ENCODE measurements at places on chromosomes 12 and 14.

- no peak for DNase-seq
Measured at GRCh38 chr14:22497144-22497423, 91.9 kb downstream of the DAD1 start.

- DNase-seq, result no peak
Measured at GRCh38 chr12:94305130-94305957, 154.3 kb downstream of the CEP83 start.

DNA sequence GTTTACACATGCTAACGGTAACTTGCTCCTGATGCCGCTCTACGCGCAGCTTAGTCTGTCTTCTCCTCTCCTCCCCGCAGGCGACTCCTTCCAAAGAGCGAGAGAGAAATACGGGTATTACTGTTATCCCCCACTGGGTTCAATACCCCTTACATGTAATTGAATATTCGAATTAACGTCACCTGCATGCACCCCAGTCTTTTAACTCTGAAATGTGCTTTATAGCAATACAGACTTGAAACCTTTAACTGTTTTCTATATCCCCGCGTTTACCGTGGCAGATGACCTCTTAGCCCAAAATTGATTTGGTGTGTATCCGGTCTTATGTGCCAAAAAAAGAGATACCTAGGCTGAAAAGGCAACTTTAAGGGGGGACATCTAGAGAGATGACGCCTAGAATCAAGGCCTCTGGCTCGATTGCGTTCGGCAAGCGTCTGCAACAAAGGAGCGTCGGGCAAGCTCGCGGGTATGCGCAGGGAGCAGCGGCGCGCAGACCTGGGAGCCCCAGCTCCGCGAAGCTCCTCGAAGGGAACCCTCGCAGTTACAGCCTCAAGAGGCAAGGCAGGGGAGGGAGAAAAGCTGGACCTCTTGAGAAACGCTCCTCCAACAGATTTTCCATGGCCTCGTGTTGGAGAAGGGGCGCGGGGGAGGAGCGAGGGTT is 6.8 kb upstream of the FOXG1 start:
- DNase-seq, result no peak

DNA sequence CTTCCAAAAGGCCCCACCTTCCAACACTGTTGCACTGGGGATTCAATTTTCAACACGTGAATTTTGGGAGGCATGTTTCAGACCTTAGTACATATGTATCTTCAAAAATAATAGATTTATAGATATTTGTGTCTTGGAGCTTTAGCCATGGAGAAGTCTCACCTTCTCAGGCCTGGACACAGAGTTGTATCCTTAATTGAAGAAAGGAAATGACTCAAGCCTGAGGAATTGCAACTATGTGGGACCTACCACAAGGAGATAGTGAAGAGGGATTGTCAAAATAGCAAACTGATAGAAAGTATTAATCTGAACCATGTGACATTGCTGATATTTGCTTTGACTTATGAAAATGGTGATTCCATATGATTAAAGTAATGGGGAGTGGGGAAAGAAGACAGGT is 89.8 kb downstream of the ACSS3 start:
- DNase-seq, result no peak

DNA sequence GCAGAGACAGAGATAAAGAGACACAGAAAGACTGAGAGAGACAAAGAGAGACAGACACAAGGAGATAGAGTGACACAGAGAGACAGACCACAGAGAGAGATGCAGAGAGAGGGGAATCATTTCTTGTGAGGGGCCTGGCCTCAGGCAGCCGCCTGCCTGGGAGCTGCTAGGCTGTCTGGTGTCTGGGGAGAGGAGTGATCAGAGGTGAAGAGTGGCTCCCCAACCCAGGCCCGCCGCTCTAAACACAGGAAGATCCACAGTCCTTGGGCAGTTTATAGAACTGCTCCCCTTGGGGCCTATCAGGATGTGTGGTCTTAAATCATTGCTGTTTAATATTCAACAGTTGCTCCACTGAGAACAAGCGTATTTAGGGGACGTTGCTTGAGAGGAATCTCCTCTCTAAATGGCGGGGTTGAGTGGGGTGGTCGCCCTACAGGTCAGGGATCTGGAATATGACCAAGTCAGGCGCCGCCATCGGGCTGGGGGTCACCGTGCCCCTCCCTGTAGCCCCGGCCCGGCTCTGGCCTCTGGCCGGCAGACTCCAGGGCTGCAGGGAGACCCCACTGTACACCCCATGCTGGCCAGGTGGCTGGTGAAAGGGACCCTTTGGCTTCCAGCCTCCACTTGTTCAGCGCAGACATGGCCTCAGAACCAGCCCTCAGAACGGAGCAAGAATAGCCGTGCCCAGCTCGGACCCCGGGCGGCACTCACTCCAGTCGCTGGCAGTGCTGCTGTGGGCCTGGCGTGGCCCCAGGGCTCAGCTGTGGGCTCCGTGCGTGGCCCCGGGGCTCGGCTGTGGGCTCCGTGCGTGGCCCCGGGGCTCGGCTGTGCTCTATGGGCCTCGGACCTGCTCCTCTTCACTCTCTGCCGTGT is 89.4 kb downstream of the GALNT9 start:
- DNase-seq, result no peak

DNA sequence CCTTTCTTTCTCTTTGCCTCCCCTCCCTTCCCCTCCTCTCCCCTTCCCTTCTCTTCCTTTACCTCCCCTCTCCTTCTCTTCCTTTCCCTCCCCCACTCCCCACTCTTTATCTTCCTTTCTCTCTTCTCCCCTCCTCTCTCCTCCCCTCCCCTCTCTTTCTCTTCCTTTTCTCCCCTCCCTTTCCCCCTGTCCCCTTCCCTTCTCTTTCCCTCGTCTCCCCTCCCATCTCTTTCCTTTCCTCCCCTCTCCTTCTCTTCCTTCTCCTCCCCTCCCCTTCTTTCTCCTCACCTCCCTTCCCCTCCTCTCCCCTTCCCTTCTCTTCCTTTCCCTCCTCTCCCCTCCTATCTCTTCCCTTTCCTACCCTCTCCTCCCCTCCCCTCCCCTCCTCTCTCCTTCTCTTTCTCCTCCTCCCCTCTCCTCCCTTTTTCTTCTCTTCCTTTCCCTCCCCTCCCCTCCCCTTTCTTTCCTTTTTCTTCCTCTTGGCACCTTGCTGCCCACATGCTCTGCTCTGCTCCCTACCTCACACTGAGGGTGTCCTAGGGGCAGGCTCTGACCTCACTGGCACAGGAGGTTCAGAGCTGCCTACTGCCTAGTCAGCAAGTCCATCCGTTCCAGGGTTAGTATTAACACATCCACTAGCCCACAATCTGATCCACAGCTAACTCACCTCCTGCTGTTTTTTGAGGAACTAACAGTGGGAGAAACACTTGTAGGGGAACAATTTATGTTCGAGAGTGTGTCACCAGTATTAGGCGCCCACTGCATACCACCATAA is 101.0 kb downstream of the NUAK1 start:
- no peak for DNase-seq

DNA sequence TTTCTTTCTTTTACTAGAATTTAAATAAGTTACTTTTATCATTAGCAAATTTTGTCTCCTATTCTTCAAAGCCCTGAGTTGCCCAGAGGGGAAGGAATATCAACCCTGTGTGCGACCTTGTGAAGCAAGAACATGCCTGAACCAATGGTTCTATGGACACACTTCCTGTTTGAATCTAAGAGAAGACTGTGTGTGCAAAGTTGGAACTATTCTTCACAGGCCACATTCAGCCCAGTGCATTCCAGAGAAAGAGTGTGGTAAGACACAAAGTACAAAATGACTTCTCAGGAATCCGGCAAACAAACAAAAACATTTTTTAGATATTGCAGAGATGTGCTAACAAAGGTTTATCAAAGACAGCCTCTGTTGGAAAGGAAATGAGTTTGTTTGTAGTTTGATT is 90.8 kb upstream of the PTPRQ start:
- no peak for DNase-seq

All from GM18507 (cell line).